ENCODE measurements at places on chromosomes 4 and X.

DNA sequence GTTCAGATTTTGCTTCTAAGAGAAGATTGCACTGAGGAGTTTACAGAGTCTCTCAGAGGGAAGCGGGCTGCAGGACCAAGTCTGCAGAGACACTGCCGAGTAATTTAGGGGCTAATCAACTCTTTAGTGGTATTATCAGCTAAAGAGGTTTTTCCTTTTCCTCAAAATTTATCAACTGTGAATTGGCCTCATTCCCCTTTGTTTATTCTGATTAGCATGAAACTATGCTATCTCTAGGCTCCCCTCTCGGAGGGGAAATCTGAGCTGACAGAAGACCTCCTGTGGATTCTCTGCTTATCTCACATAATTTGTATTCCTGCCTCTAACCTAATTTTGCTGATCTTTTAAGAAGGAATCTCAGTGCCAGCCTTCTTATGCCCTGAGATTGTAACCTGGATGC lies 201.0 kb downstream of the DCTD start:
- DNase-seq = no peak

GRCh38 chr4:5971078-5971450 lies 47.2 kb downstream of the C4orf50 start:
- no peak for DNase-seq

- DNase-seq = no peak
These were observed 100.9 kb upstream of the GUCY1A1 start for GRCh38 chr4:155565776-155566175.

- DNase-seq = no peak
These were observed 52.2 kb downstream of the PRDM5 start for GRCh38 chr4:120870279-120870673.

DNA sequence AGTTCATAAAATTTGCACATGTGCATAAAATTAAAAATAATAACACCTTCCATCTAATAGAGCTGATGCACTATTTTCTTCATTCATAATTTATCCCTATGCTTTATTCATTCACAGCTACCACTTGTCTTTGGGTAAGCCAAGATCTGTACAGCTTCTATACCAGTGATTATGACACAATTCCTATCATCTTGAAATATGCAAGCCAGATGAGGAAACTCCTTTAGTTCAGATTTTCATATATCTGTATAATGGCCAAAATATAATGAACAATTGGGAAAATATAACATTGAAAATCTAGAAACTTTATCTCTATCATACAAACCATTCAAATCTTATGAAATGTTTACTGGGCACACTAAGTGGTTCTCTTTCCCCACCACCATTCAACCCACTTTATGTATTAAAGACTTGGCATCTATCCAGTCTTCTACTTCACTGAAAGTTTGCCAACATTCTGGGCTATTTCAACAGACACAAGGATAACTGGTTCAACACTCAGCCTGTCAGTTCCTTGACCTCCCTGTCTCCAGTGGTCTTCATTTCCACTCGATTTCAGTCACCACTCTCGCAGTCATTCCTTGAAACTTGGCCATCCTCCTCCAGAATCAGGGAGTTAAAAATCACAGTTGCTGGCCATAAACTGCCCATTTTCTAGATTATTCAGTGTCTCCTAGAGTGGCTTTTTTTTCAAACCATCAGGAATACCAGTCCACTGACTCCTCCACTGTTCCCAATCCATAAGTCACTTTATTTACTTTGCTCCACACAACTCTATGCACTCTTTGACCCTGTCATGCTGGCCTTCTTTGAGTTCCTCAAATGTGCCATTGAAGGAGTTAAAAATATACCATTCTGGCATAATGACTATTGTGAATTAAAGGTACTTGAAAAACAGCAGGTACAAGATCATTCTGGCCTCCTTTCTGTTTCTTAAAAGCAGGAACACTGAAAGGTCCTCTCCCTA lies 85.5 kb downstream of the CAMK2D start:
- DNase-seq = no peak

- DNase-seq = no peak
These were observed 7.1 kb upstream of the AREG start for GRCh38 chr4:74437866-74438265.

GRCh38 chrX:70485466-70485865 lies 40.8 kb downstream of the DLG3 start:
- no peak for DNase-seq

DNA sequence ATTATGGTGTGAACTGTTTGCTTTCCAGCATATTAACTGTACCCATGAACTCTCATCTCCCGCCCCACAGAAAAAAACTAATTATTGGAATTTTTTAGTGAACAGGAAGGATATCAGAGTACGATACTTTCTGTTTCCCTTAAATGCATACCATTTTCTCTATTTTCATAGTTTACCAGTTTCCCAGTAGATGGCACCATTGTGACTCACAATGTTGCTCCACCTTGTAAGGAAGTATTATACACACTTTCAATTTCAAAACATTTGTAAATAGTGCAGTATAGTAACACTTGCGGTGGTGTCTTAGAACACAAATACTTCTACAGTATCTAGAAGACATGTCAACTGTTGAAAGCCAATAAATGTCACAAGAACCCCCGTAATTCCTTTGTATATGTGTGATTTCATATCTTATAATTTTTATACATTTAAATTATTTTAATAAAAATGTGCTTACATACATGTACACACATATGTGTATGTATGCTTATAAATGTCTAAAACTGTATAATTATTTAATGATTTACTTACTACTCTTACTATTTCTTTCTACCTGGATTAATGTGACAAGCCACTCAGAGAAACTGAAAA lies 167.3 kb downstream of the SLIT2 start:
- no peak for DNase-seq

- DNase-seq = no peak
These were observed 166.4 kb upstream of the AFF2 start for GRCh38 chrX:148333989-148334388.

GRCh38 chr4:94889946-94890345 lies 132.2 kb downstream of the BMPR1B start:
- DNase-seq = no peak

GRCh38 chrX:5113128-5113527 lies 1115.5 kb downstream of the NLGN4X start:
- no peak for DNase-seq

GRCh38 chr4:140755774-140756318 lies 339 bp downstream of the TBC1D9 start:
- DNase-seq = no peak

DNA sequence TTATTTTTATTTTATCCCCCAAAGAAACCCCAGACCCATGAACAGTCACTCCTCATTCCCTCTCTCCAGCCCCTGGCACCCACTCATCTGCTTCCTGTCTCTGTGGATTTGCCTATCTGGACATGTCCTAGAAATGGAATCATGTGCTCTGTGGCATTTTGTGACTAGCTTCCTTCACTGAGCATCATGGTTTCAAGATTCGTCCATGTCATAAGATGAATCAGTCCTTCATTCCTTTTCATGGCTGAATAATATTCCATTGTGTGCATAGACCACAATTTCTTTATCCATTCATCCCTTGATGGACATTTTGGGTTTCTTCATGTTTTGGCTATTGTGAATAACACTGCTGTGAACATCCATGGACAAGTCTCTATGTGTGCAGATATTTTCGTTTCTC lies 10.2 kb downstream of the ABCD1 start:
- DNase-seq = no peak

- DNase-seq = no peak
These were observed 42.3 kb downstream of the QRFPR start for GRCh38 chr4:121338518-121338917.

DNA sequence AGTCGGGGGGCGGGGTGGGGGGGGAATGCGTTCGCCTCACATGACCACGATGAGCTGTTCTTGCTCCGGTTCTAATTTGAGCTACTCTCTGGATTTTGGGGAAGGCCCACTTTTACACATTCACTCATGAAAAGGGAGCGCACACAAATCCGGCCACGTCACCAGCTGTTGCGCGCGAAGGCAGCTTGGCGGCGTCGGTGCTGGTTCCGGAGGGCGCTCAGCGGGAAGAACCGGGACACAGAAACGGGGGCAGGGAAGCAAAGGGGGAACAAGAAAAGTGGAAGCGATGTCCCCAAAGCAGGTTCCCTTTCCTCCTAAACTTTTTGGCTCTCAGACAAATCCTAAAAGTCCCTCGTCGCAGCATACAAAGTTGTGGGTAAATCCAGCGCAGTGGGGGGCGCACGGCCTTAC lies 605 bp downstream of the ANXA5 start:
- no peak for DNase-seq

DNA sequence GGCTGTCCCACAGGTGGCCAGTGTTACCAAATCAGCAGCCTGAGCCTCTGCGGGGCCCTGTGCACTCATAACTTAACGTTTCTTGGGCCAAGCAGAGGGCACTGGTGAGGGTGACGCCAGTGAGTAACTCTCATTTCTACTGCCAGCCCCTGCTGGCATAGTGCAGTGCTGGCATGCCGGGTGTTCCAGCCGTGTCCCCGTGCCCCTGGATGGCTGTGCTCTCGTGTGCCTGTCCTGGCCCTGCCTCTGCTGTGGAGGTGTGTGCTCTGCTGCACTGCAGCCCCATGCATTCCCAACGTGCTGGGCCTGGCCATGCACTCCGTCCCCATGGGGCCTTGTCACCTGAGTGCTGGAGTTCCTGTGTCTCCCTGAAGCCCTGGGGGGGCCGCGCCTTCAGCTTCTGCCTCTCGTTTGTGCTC lies 14.7 kb downstream of the TBC1D14 start:
- DNase-seq = no peak

DNA sequence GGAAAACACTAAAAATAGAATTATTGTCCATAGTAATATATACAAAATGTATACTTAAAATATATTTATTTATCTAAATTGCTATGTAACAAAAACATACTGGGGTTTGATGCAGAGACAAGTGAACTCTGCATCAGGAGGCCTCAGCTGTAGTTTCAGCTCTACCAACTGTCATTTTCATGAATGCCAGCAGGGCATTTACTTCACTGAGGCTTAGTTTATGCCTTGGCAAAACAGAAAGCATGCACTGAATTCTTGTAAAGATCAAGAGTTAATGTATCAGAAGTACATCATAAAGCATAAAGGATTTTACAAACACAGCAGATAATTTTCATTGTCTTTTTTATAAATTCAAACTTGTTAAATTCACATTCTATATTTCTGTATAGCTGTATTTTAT lies 577.0 kb downstream of the C4orf33 start:
- DNase-seq = no peak

DNA sequence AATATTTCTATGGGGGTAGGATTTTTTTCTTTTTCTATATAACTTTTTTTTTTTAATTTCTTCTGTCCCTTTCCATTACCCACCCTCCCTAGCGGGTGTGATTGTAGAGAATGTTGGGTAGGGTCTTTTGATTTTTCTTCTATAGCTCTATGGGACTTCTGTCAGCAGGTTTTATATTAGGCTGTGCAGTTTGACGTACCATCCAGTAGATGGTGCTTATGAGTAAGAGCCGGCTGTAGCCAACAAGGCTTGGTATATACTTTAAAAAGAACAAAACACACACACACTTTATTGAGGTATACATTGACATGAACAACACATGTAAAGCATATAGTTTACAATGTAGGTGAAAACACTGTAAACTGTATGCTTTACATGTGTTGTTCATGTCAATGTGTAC lies 247.9 kb upstream of the POF1B start:
- DNase-seq = no peak

- no peak for DNase-seq
These were observed 92.9 kb downstream of the EGF start for GRCh38 chr4:110005461-110006056.

- DNase-seq = no peak
These were observed 86.3 kb downstream of the GPRIN3 start for GRCh38 chr4:89221167-89221867.

GRCh38 chrX:49809891-49810632 lies 19.0 kb upstream of the PAGE4 start:
- no peak for DNase-seq

GRCh38 chrX:106725931-106726330 lies 570 bp upstream of the RNF128 start:
- no peak for DNase-seq

GRCh38 chr4:150322646-150323045 lies 244.4 kb downstream of the DCLK2 start:
- DNase-seq = no peak

Measured in stimulated activated CD8-positive, alpha-beta memory T cell treated with anti-CD3 and anti-CD28 coated beads, Interleukin-4, amount 100 ng/mL, for 1 hour (primary cell).